ENCODE measurements at places on chromosomes 13 and 19.
A peak's percentile ranks its signal among the peaks of the same experiment; 100 is the strongest.

GRCh38 chr13:24116131-24116530 lies 44.4 kb upstream of the SPATA13 start:
- DNase-seq: no peak

- peak; percentile 67 for DNase-seq
Observed at GRCh38 chr19:15449620-15450527, at the start of gene WIZ. Gene WIZ (minus strand): TSS chr19:15449956. CDS start chr19:15448307, 1,649 bp downstream.

DNA sequence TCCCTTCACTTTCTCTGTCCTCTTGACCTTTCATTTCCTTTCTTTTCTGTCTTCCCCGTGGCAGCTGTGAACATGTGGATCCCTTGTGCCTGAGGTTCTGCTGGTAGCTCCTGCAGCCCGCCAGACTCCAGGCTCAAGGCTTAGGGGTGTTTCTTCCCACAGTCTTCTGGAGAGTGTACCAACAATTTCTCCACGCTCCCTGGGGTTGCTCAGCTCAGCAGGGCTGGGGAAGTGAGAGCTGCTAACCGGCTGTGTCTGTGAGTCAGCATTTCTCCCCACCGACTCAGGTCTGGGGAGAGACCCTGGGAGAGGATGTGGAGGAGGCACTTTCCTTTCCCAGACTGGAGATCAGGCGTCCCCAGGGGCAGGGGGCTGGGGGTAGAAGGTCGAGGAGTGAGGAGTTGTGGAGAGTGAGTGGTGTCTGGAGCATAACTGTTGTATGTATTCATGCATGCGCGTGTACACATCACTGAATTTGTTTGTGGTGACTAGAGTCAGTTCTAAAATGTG lies 193.6 kb downstream of the KCNRG start:
- no peak for DNase-seq

DNA sequence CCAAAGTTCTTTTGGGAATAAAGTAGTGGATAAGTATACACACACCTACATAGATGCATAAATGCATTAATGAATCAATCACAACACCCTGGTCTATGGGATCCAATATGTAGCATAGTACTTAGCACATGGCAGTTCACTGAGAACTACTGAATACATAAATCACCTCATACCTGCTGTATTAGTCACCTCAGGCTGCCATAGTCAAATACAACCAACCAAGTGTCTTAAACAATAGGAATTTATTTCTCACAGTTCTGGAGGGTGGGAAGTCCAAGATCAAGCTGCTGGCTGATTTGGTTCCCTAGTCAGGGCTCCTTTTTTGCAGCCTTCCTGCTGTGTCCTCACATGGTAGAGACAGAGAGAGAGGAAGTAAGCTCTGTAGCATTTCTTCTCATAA lies 228.2 kb downstream of the NHLRC3 start:
- no peak for DNase-seq

- DNase-seq: no peak
Observed at GRCh38 chr13:98809345-98809777, 56.9 kb upstream of the SLC15A1 start.

DNA sequence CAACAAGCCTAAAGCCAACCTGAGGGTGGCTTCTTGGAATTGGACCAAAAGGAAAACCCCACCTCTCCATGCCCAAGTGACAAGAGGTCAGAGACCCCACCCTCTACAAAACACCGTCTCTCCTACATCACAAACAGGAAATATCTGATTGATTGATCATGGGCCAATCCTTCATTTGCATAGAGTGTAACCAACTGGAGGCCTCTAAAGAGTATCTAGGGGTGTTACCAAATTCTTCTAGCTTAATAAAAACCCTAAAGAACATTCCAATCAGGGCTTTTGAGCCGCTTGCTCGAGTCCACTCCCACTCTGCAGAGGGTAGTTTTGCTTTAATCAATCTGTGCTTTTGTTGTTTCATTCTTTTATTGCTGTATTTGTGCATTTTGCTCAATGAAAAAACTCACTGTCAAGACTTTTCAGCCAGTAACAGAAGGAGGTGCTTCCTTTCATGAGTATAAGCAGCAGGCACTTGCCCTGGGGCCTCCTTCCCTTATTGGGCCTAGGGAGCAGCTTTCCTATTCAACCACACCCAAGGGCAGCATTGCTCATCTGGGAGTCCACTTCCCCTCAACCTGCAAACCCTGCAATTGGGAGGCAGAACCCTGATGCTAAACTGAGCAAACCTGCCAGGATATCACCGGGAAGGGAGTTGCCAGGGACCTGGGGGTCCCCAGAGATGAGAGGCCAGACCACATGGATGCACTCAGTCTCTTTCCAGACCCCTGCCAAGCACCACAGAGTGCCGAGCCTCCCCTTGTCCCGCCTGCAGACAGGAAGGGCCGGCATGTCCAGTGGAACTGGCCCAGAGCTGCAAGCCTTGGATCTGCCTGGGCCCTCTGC lies 154.3 kb upstream of the VSTM2B start:
- no peak for DNase-seq

- no peak for DNase-seq
Observed at GRCh38 chr19:4923276-4923747, 14.0 kb downstream of the UHRF1 start.

GRCh38 chr13:25992076-25992475 lies 59.7 kb downstream of the SHISA2 start:
- no peak for DNase-seq

GRCh38 chr13:94339116-94339687 lies 140.3 kb downstream of the DCT start:
- DNase-seq: no peak

DNA sequence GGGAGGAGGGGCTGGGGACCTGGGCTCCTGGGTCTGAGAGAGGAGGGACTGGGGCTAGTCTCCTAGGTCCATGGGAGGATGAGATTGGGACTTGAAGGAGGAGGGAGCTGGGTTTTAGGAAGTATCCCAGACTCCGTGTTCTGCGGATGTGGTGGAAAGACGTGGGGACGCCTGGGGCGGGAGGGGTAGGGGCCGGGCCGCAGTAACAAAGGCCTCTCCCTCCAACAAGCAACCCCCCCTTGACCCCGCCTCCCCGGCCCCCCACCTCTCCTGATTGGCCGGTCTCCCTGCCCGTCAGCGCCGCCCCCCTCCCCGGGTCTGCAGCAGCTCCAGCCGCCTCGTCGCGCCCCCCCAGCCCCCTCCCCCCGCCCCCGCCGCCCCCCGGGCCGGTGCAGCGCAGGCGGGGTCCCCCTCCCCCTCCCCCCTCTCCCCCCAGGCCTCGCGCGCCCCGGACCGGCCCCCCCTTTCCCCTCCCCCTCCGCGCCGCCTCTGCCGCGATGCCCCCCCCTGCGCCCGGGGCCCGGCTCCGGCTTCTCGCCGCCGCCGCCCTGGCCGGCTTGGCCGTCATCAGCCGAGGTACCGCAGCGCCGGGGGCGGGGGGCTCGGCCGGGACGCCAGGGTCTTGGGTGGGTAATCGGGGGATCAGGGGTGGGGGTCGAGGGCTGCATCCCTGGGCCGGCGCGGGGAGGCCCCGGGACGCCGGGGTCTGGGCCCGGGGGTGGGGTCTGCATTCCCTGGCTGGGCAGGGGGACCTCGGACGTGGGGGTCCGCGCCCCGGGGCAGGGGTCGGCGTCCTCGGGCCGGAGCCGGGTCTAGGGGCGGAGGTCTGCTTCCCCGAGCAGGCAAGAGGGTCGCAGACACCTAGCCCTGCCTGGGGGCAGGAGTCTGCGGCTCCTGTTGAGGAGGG lies at the start of gene IGLON5:
TSS of gene IGLON5 (plus strand) at position 294 of the 907 bp plus-strand sequence. CDS start at position 498, 204 bp downstream.
- no peak for DNase-seq

- DNase-seq: no peak
Observed at GRCh38 chr13:112911285-112911701, 57.7 kb upstream of the MCF2L start.

DNA sequence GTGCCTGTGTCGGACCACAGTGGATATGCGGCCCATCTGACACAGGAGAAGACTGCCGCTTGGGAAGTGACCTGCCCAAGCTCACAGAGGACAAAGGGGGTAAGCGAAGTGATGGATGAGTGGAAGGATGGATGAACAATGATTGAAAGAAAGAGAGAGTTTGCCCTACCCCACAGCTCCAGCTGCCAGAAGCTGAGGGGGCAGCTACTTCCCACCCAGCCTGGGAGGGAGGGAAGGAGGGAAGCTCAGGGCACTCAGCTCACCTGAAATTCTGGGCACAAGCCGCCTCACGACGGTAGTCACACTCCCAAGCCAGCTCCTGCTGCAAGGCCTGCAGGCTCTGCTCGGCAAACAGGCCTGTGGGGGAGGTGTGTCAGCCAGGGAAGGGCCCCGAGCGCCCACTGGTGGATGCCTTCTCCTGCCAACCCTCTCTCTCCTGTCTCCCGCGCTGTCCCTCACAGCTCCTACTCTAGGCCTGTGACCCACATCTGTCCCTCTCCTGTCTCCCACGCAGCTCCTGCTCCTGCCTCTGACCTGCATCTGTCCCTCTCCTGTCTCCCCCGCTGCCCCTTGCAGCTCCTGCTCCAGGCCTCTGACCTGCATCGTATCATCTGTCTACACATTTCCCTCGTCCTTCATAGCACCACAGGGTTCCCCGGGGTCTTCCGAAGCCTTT lies 12.0 kb upstream of the NUMBL start:
- DNase-seq: no peak

Measured in stimulated activated CD8-positive, alpha-beta memory T cell treated with anti-CD3 and anti-CD28 coated beads, Interleukin-7, amount 100 ng/mL, for 1 hour (primary cell).